ENCODE measurements at places on chromosomes 16 and 17. TPM values are rescaled to one million over a fixed set of nuclear protein-coding genes. Genes with fewer than 3 reads are reported as not detected.

Gene CETP
- total RNA-seq: not detected

- no peak for DNase-seq
Measured at GRCh38 chr16:89613231-89613953, at the start of gene DPEP1. Gene DPEP1 (plus strand): TSS chr16:89613642. CDS start chr16:89630411, 16,769 bp downstream.

Gene FA2H
- total RNA-seq: 2.1 TPM

GRCh38 chr17:83099086-83099555, 19.7 kb downstream of the METRNL start:
- no peak for DNase-seq

Gene OR1E2
- total RNA-seq: not detected

DNA sequence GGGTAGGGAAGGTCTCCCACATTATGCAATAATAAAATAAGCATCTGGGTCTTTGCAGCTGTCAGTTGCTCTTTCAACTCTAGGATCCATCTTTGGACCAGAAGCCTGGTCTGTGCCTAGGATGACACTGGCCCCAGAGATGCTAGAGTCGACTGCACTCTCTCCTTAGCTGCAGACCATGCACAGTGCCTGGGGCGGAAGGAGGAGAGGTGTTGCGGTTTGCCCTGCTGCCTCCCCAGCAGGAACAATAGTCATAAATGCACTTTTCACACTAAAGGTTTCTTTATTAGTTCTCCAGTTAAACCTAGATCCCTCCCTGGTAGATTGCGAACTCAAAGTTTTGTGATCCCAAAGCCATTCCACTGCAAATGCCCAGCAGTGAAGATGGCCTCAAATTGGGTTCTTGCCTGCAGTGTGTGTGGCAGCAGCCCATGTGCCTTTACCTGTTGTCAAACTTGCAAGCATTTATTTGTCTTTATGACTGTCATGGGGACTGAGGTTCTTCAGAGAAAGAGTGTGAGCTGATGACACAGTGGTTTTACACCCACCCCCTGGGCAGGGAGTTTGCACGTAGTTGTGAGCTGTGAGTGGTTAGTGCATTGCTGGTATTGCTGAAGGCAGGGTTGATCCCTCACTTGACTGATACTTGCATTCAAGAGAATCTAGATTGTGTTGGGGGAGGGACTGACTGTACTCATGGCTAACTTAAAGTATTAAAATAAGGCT, 10.3 kb downstream of the ATXN1L start:
- no peak for DNase-seq

Gene MYOCD
- 4.9 TPM for total RNA-seq

DNA sequence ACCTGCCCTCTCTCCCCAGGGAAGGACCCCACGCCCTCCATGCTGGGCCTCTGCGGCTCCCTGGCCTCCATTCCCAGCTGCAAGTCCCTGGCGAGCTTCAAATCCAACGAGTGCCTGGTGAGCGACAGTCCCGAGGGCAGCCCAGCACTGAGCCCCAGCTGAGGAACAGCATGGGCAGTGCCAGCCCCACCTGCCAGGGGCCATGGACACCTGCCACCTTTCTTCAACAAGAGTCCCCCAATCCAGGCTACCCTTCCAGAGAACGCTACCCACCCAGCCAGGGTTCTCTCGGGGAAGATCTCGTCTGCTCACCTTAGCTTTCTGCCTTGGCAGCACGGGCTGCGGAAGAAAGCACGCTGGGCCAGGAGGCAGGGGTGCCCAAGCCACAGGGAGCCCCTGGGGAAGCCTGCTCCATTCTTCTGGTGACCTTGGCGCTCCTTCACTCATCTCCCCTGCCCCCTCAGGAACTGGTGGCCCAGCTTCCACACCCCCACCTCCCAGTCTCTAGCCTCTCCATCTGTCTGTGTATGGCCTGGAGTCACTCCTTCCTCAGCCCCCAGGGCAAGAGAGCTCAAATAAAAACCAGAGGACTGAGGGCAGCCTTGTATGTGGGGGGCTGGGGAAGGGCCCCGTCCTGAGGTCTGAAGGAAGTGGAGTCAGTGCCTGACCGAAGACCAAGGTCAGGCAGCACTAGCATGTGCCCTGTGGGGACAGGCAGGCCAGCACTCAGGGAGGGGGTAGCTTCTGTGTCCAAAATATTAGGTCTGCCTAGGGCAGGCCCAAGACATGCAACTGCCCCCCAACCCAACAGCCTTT, 6.3 kb downstream of the SLC25A39 start:
- no peak for DNase-seq

Gene CRYM
- 12.9 TPM for total RNA-seq

Gene PLLP
- total RNA-seq: 2.3 TPM

DNA sequence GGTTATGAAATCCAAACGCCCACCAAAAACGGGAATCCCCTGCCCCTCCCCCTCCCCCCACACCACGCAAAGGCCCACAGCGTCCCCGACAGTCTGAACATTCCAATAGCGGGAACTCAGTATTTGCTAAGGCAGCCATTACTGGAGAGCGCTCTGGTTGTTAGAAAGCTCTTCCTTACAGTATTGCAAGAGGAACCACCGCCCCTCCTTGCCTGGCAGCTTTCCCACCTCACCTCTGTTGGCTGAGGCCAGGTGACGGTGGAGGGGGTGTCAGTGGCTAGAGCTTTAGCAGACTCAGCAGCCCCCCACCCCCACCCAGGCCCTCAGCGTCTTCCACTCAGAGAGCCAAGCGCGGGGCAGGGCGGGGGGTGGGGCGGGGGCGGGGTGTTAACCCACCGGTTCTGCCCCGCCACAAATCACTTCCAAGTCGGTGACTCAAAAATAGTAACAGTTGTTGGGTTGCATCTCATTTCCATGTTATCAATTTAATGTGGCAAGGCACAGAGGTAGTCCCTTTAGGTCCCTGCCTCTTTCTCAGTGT, 2.2 kb upstream of the PLEKHH3 start:
- no peak for DNase-seq

DNA sequence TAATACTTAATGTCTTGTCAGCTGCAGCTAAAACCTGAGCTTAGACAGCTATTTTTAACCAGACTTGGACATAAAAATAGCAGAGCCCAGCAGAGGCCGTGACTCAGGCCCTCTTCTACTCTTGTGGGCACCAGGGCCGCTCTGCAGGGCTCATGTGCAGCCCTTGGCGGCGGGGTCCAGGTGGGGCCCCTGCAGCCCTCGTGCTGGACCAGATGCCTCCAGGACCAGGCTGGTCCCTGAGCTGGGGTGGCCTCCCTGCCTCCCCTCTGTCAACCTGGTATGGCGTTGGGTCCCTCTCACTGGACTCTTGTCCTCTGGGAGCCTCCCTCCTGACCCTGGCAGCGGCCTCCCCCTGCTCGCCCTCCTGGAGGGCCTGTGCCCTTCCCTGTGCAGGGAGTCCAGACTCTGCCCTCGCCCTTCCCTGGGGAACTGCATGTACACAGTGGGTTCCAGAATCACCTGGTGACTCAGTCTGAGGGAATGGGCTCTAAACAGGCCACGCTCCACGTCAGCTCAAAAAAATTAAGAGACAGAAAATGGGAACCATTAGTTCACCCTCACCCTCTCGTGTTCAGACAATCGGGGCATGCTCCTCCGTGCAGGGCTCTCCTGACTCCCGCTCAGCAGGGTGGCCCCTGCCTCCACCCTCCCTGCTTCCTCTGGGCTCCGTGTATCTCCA, 9.7 kb downstream of the CDK5R1 start:
- DNase-seq: no peak

GRCh38 chr17:63698886-63699637, 863 bp downstream of the LIMD2 start:
- peak; percentile 68 for DNase-seq

DNA sequence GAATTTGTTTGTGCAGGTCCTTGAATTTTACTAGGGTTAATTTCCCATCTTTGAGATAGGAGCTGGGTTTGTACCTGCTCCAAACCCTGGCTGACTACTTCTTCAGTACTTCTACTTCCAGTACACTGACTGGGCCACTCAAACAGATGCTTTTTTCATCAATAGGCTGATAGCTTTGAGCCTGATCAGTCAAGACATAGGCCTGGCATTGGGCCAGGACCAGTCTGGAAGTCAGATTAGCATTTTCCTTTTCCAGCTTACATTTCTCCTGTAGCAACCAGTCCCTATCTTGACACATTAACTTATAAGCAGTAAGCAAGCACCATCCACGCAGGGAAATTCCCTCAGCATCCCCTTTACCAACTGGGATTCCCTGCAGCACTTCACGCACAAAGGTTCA, 7.5 kb upstream of the TMEM101 start:
- no peak for DNase-seq

Gene SCPEP1
- 48.8 TPM for total RNA-seq

Gene CES2
- 14.7 TPM for total RNA-seq

Gene MT1M
- not detected for total RNA-seq

- DNase-seq: peak; percentile 36
Measured at GRCh38 chr16:11356573-11357331, 11.5 kb downstream of the RMI2 start.

GRCh38 chr17:74872313-74873036, at the start of gene FDXR:
Gene FDXR (minus strand): TSS chr17:74872994. CDS start chr17:74872944, 50 bp downstream.
- no peak for DNase-seq

DNA sequence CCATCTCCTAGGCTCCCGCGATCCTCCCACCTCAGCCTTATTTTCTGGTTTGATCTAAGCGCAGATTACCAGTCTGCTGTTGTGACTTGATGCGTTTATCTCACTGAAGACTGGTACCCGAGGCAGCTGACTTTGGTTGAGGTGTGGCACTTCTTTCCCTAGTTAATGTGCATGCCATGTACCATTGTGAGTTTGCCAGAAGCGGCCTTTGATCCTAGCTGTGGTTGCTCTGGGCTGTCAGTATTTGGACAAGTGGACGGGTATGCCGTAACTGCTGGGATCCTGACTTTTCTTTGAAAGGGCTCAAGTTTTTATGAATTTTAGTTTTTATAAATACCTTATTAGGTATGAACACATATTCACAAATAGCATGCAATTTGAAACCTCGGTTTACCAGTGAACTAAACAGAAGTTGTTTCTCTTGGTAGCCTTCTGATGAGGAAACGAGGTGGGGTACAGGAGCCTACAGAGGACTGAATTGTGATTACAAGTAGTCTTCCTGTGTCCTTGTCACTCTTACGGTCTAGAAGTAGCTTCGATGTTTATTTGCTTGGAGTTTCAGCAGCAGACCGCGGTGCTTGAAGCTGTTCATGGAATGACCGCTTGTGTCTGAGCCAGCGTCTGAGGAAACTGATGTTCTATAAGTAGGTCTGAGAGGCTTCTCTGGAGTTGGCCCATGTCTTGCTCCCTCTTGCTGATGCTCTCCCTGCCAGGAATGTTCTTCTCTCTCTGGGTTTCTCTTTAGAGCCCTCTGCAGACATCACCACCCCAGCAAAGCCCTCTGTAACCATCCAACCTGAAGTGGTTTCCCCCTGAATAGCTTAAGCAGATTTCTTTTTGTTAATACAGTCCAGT, 40.0 kb downstream of the SEC14L1 start:
- DNase-seq: no peak

- no peak for DNase-seq
Measured at GRCh38 chr17:48841395-48841831, 10.6 kb downstream of the CALCOCO2 start.

Gene C17orf50
- total RNA-seq: not detected

- DNase-seq: no peak
Measured at GRCh38 chr17:49316889-49317675, 45.0 kb downstream of the ZNF652 start.

GRCh38 chr17:8935191-8935590, 30.3 kb downstream of the PIK3R5 start:
- DNase-seq: no peak

GRCh38 chr16:52786091-52786490, 239.1 kb upstream of the TOX3 start:
- DNase-seq: no peak

DNA sequence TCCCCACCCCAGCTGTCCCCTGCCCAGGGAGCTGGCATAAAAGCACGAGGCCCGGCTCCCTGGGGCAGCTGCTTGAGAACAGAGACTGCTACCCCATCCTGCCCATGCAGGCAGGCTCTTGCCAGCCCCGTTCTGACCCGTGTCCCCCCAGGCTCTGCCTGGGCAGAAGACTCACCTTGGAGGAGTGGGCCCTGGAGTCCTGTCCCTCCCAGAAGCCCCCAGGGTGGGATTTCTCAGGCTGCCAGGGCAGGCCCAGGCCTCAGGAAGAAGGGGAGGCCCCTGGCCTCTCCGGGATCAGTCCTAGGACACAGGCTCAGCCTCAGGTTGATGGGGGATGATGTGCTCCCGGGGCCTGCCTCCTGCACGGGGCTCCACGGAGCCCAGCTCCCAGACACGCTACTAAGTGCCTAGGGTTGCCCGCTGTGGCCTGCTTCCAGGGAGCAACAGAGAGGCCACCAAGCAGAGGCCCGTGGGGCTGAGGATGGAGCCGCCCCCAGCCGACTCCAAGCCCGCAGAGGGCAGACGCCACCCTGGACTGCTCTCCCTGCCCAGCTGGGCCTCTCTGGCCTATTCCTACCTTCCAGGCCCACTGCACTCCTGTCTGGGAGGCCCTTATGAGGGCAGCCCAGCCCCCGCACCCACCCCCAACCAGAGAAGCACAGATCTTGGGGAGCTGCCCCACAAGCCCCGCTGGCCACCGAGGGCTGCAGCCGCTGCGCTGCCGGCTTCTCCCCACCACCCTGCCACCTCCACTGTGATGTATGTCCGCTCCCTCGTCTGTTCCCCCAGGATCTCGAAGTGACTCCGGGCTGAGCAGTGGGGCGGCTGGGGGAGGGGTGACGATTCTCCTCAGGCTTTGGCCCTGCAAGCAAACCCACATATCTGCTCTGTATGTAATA, 1.7 kb downstream of the NME3 start:
- no peak for DNase-seq

All from H1 (cell line).